ENCODE measurements at places on chromosomes 12 and 14.
A peak's percentile ranks its signal among the peaks of the same experiment; 100 is the strongest.

DNA sequence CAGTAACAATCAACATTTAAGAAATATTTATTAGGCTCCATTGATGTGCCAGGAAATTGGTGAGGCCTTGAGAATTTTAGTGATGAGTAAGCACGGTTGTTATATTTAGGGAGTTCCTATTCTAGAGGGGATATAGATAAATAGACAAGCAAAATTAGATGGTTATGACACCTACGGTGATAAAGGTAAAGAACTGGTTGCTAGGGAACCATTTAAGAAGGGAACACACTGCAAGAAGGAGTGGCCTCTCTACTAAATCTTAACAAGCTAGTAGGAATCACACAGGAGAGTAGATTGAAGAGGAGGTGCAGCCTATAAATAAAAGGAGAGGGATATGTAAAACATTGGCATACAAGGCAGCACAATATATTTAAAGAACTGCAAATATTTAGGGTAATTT lies 155.2 kb downstream of the LRIG3 start:
- DNase-seq, result no peak

GRCh38 chr14:90642244-90642717 lies 173.9 kb downstream of the TTC7B start:
- no peak for DNase-seq

- no peak for DNase-seq
Observed at GRCh38 chr14:65303190-65303898, 109.2 kb upstream of the FUT8 start.

- peak; percentile 46 for DNase-seq
Observed at GRCh38 chr12:6961695-6962284, 8.7 kb downstream of the PHB2 start.

- DNase-seq, result peak; percentile 92
Observed at GRCh38 chr12:57111031-57111734, at the start of gene STAT6. STAT6 (minus strand) TSS chr12:57111362; CDS start chr12:57108278, 3,084 bp downstream.

DNA sequence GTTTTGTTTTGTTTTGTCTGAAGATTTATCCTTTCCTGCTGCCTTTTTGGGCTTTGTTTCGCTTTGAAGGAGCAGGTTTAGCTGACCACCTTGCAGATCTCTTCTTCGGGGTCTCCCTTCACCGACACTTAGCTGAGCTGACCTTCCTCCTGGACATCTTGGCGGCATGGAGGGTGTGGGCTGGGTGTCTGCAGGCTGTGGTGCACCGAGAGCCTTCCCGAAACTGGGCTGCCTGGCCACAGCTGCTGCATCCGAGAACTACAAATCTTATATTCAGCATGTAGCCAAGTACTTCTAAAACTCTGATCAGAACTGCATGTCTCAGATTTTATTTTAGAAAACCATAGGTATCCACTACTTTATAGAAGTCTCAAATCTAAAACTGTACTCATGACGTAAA lies 84.9 kb downstream of the PPFIBP1 start:
- DNase-seq, result no peak

DNA sequence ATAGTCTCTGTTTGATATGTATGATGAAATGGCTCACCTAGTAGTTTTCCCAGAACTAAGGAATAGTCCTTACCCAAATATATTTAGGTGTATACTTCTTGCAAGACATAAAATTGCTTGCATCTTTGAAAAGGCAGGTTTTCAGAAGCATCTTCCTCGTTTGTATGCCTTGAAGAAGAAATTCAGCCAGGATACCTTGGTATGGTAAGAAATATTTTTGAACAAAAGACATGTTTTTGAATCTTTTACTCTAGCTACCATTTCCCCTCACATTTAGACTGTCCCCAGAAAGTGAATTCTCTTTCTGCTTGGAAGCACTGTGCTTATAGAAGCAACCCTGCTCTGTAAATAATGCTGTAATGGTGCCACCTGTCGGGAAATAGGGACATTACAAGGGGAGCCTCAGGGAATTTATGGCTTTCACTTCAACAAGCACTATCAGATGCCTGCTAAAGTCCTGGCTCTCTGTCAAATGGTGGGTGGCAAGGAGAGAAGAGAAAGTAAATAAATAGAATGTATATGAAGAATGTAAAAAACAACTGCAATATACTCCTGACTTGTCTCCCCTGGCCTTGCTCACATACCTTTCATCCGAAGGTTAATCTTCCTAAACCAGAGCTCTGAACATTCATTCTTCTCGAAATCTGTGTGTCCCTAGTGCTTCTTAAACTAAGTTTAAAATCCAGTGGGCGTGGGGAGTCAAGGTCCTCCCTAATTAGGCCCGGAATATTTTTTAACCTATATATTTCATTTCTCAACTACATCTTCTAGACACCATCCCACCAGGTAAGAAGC lies 6.1 kb downstream of the CCDC184 start:
- peak; percentile 65 for DNase-seq

DNA sequence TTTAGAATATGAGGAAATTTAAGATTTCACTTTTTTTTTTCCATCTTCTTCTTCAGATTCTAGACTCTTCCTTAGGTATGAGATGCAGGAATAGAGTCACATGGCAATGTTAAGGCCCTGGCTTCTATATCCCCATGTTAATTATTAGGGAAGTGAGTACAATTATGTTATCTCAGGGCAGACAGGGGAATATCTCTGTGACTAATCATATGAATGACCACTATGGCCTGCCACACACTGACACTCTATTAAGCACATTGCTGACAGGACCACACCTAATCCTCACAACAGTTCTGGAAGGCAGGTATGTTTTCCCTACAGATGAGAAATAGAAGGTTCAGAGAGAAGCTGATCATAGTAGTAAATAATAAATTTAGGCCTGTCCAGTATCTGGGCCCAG lies 69.4 kb upstream of the PTPRQ start:
- DNase-seq, result no peak

GRCh38 chr12:116820064-116820656 lies 61.1 kb downstream of the HRK start:
- DNase-seq, result no peak

GRCh38 chr12:52050116-52050757 lies 1.0 kb upstream of the NR4A1 start:
- DNase-seq, result no peak

DNA sequence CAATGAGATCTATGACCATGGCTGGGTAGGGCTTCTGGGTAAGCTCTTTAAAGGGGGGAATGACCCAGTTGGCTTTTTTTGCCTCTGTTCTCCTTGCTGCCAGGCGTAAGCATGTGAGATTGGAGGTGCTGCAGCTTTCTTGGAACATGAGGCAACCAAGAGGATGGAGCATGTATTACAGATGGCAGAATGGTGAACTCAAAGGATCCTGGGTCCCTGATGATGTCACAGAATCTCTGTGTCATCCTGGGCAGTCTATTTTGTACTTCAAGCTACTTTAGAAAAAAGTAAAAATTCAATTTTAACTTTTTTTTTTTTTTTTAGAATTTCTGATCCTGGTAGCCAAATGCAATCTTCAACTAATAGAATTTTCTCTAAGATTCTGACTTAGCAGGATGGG lies 8.0 kb downstream of the KRT82 start:
- no peak for DNase-seq

GRCh38 chr12:50647479-50647878 lies 116.4 kb upstream of the ATF1 start:
- no peak for DNase-seq

DNA sequence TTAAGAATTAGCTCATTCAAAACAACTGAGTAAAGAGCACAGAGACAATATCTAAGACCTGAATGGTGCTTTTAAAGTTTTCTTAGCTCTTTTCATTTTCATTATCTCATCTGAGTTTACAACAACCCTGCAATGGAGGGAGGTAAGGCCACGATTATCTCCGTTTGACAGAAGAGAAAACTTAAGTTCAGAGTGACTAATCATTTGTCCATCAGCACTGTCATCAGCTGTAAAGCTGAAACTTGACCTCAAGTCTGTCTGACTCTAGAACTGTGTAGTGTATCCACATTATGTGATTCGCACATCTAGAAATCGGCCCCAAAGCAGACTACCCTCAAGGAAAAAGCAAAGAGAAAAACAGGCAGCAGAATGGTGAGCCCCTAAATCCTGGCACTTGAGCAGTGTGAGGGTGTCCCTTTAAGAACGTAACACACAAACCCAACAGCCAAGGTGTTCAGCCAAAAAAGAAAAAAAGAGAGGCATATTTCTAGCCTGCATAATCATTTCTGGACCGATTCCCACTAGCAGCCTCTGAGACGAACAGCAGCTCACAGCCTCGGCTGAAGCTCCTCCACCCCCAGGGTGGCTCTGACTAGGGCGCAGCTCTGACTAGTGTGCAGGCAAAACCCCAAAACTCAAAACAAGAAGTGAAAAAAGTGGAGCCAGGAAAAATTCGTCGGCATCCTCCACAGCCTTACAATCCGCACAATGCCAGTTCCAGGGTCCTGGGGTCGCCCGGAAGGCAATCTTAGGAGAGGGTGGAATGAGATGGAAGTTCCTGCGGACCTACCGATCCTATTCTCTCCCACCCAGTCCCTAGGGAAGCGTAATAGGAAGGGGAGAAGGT lies 1.6 kb downstream of the STXBP6 start:
- DNase-seq, result no peak

DNA sequence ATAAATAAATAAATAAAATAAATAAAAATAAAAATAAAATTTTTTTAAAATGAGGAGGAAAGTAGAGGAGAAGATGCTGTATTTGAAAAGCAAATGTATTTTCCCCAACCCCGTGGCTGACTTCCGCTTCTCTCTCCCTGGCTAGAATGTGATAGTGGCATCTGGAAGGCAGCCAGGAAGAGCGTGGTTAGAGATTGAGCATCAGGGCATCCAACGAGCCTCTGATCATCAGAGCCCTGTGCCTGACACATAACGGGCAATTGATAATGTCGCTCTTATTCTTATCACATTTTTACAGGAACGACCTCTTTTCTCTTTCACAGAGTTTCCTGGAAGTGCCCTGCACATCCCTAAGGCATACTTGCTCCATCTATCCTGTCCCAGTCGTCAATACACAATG lies 496.9 kb upstream of the TMEM132C start:
- no peak for DNase-seq

DNA sequence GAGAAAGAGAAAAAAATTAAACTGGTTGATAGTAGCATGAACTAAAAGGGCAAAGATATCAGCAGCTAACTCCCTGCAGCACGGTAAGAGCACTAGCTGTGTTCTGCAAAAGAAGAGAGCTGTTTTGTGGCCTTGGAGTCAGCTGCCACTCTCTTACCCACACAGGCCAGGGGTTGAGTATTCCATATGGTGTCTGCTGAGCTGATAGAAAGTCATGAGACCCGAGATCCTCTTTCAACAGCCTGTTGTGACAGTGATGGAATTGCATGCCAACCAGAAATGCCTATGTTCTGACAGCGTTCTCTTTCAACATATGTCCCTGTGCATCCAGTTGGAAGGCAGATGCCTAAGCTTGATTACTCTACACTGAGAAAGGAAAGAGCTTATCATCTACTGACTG lies 39.9 kb downstream of the TMTC1 start:
- no peak for DNase-seq

All from T-helper 1 cell (primary cell).